ENCODE measurements at places on chromosomes 1 and 21.

DNA sequence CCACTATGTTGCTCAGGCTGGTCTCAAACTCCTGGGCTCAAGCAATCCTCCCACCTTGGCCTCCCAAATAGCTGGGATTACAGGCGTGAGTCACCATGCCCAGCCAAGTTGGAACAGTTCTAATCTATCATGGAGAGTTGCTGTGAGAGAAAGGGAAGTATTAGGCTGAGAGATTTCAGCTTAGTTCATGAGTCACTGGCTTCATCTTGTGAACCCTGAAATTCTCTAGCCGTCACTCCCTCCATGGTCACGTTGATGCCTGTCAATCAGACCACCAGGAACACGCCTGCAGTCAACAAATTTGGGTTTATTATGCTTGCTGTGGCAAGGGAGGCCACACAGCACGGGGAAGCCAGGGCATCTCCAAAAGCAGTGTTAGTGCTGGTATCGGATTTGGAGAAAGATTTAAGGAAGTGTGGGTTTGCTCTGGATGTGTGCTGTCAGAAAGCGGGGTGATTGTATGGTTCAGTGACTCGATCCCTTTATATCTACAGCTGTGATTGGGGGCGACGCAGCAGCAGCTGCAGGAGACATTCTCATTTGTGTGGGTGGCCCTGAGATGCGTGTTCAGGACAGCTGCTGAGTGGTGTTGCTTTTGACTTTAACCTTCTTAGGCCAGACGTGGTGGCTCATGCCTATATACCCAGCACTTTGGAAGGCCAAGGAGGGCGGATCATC, 18.7 kb downstream of the UQCRHL start:
- DNase-seq, result no peak

GRCh38 chr21:37623689-37624088, 257.1 kb downstream of the DYRK1A start:
- DNase-seq, result no peak

GRCh38 chr1:74343216-74343615, 108.0 kb downstream of the TNNI3K start:
- DNase-seq, result no peak

DNA sequence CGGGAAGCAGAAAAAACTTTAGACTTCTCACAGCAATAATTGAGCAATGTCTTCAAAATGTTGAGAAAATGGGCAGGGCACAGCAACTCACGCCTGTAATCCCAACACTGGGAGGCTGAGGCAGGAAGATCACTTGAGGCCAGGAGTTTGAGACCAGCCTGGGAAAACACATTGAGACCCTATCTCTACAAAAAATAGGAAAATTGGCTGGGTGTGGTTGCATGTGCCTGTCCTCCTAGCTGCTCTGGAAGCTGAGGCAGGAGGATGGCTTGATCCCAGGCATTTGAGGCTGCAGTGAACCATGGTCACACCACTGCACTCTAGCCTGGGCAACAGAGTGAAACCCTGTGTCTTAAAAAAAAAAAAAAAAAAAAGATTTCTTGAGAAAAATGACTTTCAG, 7.8 kb upstream of the ZFP69 start:
- DNase-seq, result no peak

GRCh38 chr1:87334351-87335174, 5.9 kb downstream of the LMO4 start:
- DNase-seq, result no peak

GRCh38 chr1:225691861-225692516, 39.1 kb upstream of the ENAH start:
- no peak for DNase-seq

GRCh38 chr1:206835186-206835585, 30.2 kb upstream of the IL20 start:
- no peak for DNase-seq

- no peak for DNase-seq
Observed at GRCh38 chr1:201348211-201348566, 29.3 kb downstream of the TNNT2 start.

DNA sequence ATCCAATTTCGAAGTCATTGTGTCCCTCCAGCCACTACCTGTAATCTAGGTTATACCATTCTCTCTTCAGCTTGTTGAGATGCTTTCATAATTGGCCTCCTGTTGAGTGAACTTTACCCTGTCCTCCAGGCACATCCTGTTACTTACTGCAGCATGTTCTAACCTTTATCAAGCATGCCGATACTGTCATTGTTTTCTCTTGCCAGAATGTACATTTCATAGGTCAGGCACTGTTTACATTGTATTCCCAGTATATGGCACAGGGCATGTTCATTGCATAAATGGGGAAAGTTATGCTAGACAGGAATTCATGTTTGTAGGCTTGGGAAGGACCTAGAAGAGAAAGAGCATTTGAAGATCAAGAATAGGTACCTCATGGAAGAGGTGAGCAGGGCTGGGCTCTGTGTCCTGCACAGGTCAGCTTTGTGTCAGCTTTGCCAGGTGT, 10.2 kb downstream of the CXADR start:
- DNase-seq, result no peak
